Head of caudate nucleus (tissue), 42 donors: ENCODE measurements at places on chromosomes 7 and 10.

DNA sequence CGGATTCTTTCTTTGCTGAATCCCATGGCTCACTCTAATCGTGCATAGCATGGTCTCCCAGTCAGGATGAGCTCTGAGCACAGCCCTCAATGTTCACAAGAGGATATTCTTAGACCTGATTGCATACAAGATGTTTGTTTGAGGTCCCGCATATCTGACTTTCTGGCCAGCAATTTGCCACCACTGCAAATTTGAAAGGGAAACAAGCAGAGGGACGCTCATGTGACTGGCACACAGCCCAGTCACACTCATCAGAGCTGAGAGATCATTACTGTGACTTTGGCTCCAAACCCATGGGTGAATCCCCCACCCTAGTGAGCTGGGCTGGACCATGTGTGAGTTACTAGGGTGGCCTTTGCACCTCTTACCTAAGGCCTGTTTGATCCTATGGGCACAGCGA, 9.9 kb downstream of the TAS2R41 start:
- no peak for DNase-seq

- DNase-seq: no peak
These were observed 63.9 kb downstream of the STK17A start for GRCh38 chr7:43646603-43647338.

- no peak for DNase-seq
These were observed 207.5 kb downstream of the HERPUD2 start for GRCh38 chr7:35487402-35487801.

GRCh38 chr7:158588085-158588877, 658 bp upstream of the PTPRN2 start:
- DNase-seq: no peak

DNA sequence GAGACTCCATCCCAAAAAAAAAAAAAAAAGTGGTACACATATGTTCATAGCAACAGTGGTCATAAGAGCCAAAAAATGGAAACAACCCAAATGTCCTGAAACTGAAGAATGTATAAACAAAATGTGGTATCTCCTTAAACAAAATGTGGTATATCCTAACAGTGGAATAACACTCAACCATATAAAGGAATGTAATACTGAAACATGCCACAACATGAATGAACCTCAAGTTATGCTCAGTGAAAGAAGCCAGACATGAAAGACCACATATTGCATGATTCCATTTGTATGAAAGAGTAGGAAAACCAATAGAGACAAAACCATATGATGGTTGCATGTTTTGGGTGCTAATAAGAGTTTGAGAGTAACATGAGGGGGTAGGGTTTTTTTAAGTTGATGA, 3.1 kb downstream of the GJC3 start:
- DNase-seq: no peak

- DNase-seq: no peak
These were observed 50.8 kb upstream of the RNF32 start for GRCh38 chr7:156589808-156590207.
